PC-3 (cell line): ENCODE measurements at places on chromosomes 4 and X. TPM values are rescaled to one million over a fixed set of nuclear protein-coding genes. Genes with fewer than 3 reads are reported as not detected.

DNA sequence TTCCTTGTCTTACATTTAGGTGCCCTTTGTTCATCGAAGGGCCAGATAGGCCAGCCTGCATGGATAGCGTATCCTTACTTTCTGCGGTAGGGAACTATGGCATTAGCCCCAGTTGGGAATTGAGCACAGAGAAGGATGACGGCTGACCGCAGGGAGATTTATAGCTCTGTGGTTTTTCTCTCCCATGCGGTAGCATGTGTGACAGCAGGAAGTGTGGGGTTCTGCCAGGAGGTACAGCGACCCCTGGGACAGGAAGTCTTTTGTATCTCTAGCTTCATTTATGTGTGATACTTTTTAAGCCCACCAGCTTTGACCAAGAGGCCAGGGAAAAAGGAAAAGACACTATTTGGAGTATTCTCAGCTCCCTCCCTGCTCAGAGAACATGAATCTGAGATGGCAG, 33.1 kb downstream of the GAB3 start:
- H3K27me3 ChIP-seq = no peaks in the 10 kb centered on the region
- H3K27ac ChIP-seq = peak overlapping the region; percentile 95
- H3K36me3 ChIP-seq = no peaks in the 10 kb centered on the region
- peak; percentile 70 for DNase-seq

DNA sequence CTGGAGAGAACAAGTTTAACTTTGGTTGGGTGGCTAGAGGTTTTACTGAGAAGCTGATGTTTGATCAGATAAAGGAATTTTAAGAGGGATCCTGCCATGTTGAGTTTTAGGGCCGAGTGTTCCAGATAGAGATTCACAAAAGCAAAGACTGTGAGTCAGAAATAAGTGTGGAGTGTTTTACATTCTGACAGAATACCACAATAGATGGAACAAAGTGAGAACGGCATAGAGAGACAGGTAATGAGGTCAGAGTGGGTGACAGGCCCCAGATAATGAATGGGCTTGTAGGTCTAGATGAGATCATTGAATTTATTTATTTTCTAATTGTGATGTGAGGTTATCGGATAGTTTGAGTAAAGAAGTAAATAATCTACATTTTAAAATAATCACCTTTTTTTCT, 502.6 kb downstream of the EPHA5 start:
- H3K36me3 ChIP-seq = no peaks in the 10 kb centered on the region
- H3K27ac ChIP-seq = no peak overlapping the region
- no peaks in the 10 kb centered on the region for H3K27me3 ChIP-seq
- H3K4me1 ChIP-seq = no peaks in the 10 kb centered on the region
- DNase-seq = no peak
- H3K4me3 ChIP-seq = no peak overlapping the region

- no peak overlapping the region for H3K4me3 ChIP-seq
- no peak overlapping the region for H3K27ac ChIP-seq
- H3K4me1 ChIP-seq = no peaks in the 10 kb centered on the region
- no peak for DNase-seq
- peaks cover 11% of the 10 kb centered on the region; the same call in 1 of the 2 replicates for H3K36me3 ChIP-seq
- no peaks in the 10 kb centered on the region for H3K27me3 ChIP-seq
These were observed 84.7 kb downstream of the CRMP1 start for GRCh38 chr4:5808081-5808741.

DNA sequence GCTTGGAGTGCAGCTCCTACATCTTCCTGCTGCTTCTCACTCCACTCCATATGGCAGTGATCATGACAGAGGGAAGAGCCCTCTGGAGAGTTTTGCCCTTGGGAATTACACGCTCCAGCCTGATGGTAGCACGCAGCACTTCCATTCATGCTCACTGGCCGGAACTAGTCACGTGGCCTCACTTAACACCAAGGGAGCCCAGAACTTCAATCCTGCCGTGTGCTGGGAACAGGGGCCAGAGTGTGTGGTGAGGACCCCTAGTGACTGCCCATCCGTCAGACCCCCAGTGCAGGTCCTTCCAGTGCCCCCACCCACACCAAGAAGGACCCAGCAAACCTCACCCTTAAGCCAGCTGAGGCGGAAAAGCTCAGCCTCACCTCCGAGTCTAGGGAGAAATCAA, 230.7 kb downstream of the EVC2 start:
- H3K27me3 ChIP-seq = no peaks in the 10 kb centered on the region
- H3K36me3 ChIP-seq = no peaks in the 10 kb centered on the region
- no peak for DNase-seq
- no peaks in the 10 kb centered on the region for H3K4me1 ChIP-seq
- no peak overlapping the region for H3K27ac ChIP-seq

DNA sequence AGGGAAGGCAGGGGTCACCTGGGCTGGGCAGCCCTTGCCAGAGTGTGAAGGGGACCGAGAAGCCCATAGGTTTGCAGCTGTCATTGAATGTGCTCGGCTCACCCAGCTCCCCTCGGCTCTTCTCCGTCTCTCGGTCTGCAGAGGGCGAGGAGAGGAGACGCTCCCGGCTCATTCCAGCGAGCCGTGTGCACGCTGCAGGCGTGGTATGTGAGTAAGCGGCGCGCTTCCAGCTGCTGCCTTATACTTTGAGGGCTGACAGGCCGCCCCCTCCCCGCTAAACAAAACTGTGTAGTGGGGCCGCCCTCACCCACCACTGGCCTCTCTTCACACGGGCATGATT, 23.0 kb upstream of the BCORL1 start:
- H3K27me3 ChIP-seq = no peaks in the 10 kb centered on the region
- H3K4me3 ChIP-seq = no peak overlapping the region

- H3K4me3 ChIP-seq = no peak overlapping the region
- H3K27ac ChIP-seq = peak overlapping the region; percentile 80
- peaks cover 40% of the 10 kb centered on the region for H3K4me1 ChIP-seq
- peaks cover 18% of the 10 kb centered on the region; the same call in 1 of the 2 replicates for H3K36me3 ChIP-seq
- DNase-seq = peak; percentile 76
These were observed 36.5 kb downstream of the TXLNG start for GRCh38 chrX:16822723-16823122.

DNA sequence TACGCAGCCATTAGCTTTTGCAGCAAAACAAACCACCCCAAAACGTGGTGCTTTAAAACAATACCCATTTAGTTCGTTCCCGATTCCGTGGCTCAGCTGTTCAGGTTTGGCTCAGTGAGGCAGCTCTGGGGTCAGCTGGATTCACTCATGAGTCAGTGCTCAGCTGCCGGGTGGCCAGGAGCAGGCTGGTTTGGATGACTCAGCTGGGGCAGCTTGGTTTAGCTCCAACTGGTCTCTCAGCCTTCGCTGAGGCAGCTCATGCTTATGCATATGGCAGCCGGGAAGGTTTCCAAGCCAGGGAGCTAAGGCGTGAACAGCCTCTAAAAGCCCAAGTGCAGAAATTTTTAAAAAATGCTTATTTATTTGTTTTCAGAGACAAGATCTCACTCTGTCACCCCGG, 13.3 kb upstream of the CD99 start:
- DNase-seq = peak; percentile 89
- H3K27ac ChIP-seq = no peak overlapping the region
- H3K4me3 ChIP-seq = no peak overlapping the region
- no peaks in the 10 kb centered on the region for H3K36me3 ChIP-seq
- H3K4me1 ChIP-seq = peaks cover 10% of the 10 kb centered on the region
- H3K27me3 ChIP-seq = no peaks in the 10 kb centered on the region

- no peak for DNase-seq
- peaks cover 20% of the 10 kb centered on the region for H3K4me1 ChIP-seq
- H3K27ac ChIP-seq = no peak overlapping the region
- no peaks in the 10 kb centered on the region for H3K36me3 ChIP-seq
- H3K27me3 ChIP-seq = no peaks in the 10 kb centered on the region
- H3K4me3 ChIP-seq = no peak overlapping the region
These were observed 73.4 kb downstream of the MGST2 start for GRCh38 chr4:139738846-139739613.

DNA sequence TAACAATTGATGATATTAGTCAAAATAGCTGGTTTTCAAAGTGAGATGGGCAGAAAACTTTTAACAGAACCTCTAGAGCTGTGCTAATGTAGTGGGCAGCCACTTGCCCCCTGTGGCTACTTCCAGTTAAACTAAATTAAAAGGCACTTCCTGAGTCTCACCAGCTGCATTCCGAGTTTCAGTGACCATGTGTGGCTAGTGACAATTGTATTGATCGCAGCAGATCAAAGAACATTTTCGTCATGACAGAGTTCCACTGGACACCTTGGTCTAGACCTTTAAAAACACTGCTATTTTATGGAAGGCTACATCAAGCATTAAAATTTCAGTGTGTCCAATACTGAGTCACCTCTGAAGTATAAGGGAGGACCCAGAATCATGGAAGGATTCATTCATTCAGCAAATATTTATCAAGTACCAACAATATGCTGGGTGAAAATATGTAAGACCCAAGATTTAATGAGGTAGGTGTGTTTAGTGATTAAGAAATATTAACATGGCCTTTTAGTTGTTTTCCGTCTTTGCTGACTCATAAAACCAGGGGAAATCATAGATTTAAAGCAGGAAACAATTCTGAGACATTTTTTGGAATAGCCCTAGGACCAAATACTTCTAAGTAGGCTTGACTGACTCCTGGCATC, 5.1 kb upstream of the FAT1 start:
- H3K27me3 ChIP-seq = no peaks in the 10 kb centered on the region
- H3K27ac ChIP-seq = peak overlapping the region; percentile 90
- H3K4me3 ChIP-seq = peak overlapping the region; percentile 96
- DNase-seq = peak; percentile 88
- H3K36me3 ChIP-seq = no peaks in the 10 kb centered on the region

- H3K4me1 ChIP-seq = peaks cover 8% of the 10 kb centered on the region; the same call in 1 of the 2 replicates
- no peak overlapping the region for H3K27ac ChIP-seq
- H3K27me3 ChIP-seq = no peaks in the 10 kb centered on the region
- no peak overlapping the region for H3K4me3 ChIP-seq
- no peaks in the 10 kb centered on the region for H3K36me3 ChIP-seq
These were observed 247.8 kb upstream of the DKK2 start for GRCh38 chr4:107283587-107284559.

DNA sequence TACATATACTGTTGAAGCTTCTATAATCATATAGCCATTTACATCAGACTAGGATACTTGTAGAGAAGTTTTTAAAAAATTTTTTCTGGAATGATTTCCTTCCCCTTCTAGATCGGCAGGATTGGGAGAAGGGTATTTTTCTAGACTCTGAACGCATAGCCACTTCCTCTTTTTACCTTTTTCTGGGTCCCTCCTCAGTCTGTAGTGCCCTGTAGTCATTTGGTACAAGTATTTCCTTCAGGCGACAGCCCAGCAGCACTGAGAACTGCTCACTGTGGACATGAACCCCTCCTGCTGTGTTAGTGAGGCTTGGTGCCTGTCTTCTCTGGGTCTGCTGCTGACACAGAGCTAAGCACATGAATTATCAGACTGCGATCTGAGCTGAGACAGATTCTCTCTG, 255.4 kb downstream of the ARHGAP10 start:
- H3K4me1 ChIP-seq = no peaks in the 10 kb centered on the region
- H3K27me3 ChIP-seq = no peaks in the 10 kb centered on the region
- H3K27ac ChIP-seq = no peak overlapping the region
- no peak for DNase-seq

DNA sequence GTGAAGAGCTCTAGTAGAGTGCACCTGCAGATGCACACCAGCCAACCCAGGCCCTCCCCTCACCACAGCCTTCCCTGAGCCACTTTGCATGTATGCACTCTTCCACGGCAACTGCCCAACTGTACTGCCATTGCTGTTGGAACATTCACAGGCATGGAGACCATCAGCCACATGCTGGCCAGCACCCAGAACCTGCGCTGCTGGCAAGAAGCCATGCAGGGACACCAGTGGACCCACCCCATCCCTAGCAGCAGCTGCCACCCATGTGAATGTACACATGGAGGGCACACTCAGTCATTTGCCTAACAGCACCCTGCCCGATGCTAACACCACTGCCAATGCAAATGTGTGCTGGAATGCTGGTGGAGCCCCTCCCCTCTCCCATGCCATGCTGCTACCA, 35.6 kb downstream of the FAM47B start:
- no peak overlapping the region for H3K4me3 ChIP-seq
- H3K27ac ChIP-seq = no peak overlapping the region
- no peak for DNase-seq
- H3K4me1 ChIP-seq = no peaks in the 10 kb centered on the region
- no peaks in the 10 kb centered on the region for H3K27me3 ChIP-seq
- no peaks in the 10 kb centered on the region for H3K36me3 ChIP-seq

- H3K27ac ChIP-seq = no peak overlapping the region
- H3K36me3 ChIP-seq = peaks cover 38% of the 10 kb centered on the region
- H3K27me3 ChIP-seq = no peaks in the 10 kb centered on the region
- peaks cover 12% of the 10 kb centered on the region; the same call in 1 of the 2 replicates for H3K4me1 ChIP-seq
- no peak for DNase-seq
These were observed 66.7 kb upstream of the NDUFC1 start for GRCh38 chr4:139368998-139369397.

DNA sequence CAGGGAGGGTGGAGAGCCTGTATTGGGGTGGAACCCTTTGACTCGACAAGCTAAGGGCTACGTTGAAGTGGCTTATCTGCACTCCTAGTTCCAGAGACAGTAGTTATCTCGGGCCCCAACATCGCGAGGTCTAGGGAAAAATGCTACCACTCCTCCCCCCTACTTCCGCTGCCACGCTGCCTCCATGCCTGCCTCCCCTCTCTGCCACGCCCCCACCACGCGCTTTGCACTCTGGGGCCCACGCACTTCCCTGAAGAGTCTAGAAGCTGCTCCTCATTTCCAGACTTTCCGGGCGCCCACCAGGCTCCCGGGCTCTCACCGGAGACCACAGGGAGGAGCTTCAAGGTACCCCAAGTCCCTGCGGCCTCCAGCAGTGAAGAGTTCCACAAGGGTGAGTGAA, at the start of gene PASD1:
Gene PASD1, plus strand, starts transcription at position 227 of the 400 bp plus-strand sequence. CDS start 37,879 bp downstream, outside the sequence.
- H3K4me1 ChIP-seq = no peaks in the 10 kb centered on the region
- H3K27ac ChIP-seq = no peak within 1 kb of the TSS
- no peaks in the 10 kb centered on the region for H3K27me3 ChIP-seq
- H3K36me3 ChIP-seq = no peaks in the 10 kb centered on the region
- no peak for DNase-seq

GRCh38 chrX:18016941-18017340, 155.8 kb upstream of the RAI2 start:
- H3K4me3 ChIP-seq = no peak overlapping the region
- H3K27me3 ChIP-seq = peaks cover 50% of the 10 kb centered on the region
- H3K4me1 ChIP-seq = no peaks in the 10 kb centered on the region
- DNase-seq = no peak
- H3K27ac ChIP-seq = no peak overlapping the region

DNA sequence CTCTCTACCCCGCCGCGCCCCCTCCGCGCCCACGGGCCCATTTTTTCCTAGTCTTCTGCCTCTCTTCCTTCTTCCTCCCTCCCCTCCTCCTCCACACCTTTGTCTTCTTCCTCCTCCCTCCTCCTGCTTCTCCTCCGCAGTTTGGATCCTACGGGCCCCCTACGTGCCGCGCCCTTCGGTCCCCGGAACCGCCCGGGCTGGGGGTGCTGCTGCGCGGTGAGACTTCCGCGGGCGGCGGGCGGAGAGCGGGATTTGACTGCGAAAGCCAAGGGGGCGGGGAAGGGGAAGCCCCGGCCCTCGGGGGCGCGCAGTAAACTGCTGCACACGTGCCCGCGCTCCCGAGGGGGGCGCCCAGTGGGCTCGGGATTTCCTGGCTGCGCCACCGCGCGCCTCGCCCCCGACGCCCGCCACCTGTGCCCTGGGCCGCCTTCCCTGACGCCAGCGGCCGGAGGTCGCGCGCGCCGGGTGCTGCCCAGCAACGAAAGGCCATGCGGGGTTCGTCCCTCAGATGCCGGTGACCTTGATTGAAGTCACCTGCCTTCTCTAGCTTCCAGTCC, 3.3 kb upstream of the NKX3-2 start:
- peaks cover 8% of the 10 kb centered on the region for H3K4me1 ChIP-seq
- H3K27me3 ChIP-seq = peaks cover 25% of the 10 kb centered on the region
- H3K27ac ChIP-seq = no peak overlapping the region
- no peaks in the 10 kb centered on the region for H3K36me3 ChIP-seq
- DNase-seq = no peak

Gene NMU
- total RNA-seq = 28.5 and 40.2 TPM in 2 replicates

Gene DUX4
- total RNA-seq = not detected in 2 replicates

Gene BRCC3
- 18.0 and 19.7 TPM in 2 replicates for total RNA-seq

Gene TBX22
- total RNA-seq = not detected in 2 replicates

Gene PWWP3B
- total RNA-seq = 0.07 TPM in 1 of 2 replicates, not detected in the other

Gene RAB40A
- 0.04 TPM in 1 of 2 replicates, not detected in the other for total RNA-seq

Gene DSPP
- 0.04 TPM in 1 of 2 replicates, not detected in the other for total RNA-seq

Gene HTRA3
- total RNA-seq = 2.8 and 4.0 TPM in 2 replicates

Gene POF1B
- total RNA-seq = not detected in 2 replicates

Gene UGT2B11
- not detected in 2 replicates for total RNA-seq
